ENCODE measurements at places on chromosomes 1 and 21.

GRCh38 chr1:24418898-24419628 is 3.5 kb downstream of the NIPAL3 start:
- no peak for DNase-seq

DNA sequence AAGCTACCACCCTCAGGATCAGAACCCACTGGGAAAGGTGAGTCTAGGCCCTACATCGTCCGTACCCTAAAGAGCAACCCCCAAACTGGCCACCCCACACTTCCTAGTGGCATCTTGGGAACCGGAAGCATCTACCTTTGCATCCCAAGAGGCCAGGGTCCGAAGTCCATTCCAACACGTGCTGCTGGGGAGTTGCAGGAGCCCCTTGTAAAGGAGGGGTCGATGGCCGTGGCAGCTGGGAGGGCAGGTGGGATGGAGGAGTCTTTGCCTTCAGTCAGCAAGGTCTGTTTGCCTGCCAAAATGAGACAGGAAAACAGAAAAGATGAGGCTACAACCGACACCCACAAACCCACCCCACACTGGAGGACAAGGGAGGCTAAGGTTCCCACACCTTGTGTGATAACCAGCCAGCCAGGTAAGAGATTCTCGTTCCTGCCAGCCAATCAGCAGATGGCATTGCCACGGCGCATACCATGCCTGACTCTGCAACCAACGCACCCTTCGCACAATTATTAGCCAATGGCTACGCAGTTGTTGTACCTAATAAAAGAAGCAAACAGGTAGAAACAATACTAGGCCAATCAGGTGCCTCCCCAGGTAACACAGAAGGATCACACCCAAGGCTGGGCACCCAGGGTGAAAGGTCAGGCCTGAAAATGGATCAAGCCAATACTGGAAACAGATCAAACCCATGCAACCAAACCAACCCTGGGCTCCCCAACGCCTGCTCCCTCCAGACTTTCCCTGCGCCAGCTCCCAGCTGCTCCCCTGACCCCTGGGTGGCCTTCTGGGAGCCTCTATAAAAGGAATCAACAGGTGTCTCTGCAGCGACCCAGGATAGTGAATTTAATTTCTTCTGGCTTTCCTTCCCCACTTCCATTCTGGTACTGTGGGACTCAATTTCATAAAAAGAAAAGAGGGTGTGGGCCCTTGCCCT is 35.6 kb downstream of the CASZ1 start:
- no peak for DNase-seq

- DNase-seq, result no peak
Observed at GRCh38 chr21:30206551-30207251, 9.2 kb downstream of the CLDN8 start.

GRCh38 chr21:35357041-35357780 is 308.1 kb upstream of the RUNX1 start:
- DNase-seq, result no peak

- DNase-seq, result no peak
Observed at GRCh38 chr1:26887125-26887524, 3.0 kb downstream of the GPN2 start.

DNA sequence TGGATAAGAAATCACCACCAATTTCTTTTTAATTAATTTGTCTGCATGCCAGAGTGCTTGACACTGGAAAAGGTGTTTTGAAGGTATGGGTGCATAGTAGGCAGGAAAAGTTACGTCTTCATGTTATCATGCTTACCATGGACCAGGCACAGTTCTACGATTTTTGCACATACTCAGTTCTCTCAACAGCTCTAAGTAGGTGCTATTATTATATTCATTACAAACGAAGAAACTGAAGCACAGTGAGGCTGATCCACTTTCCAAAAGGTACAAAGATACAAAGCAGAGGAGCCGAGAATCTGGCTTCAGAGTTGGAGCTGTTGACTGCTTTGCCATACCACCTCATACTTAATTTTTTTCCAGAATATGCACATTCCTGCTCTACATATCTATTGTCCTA is 306.4 kb downstream of the PBX1 start:
- no peak for DNase-seq

Data from NCI-H82 (cell line).